ENCODE measurements at places on chromosomes 11 and 22.

- no peak for DNase-seq
Observed at GRCh38 chr11:6825231-6825744, 20.2 kb upstream of the OR10A5 start.

DNA sequence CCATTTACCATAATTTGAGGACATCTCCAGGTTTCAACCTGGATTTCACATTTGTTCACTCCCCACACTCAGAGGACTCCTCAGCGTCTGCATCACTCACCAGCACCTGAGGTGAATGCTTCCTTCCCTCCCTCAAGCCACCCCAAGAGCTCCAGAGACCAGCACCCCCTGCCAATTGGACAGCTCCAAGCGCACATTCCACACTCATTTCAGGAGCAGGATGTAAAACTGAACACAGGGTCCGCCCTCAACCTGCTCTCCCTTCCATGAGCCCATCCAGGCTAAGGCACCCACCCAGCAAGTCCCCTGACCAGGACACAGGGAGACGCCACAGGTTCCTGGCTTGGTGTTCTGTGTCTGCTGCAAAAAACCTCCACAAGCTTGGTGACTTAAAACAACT is 3.9 kb downstream of the SCGB1D1 start:
- no peak for DNase-seq

- DNase-seq: peak; percentile 52
Observed at GRCh38 chr11:128884703-128885338, 6.3 kb upstream of the KCNJ5 start.

GRCh38 chr11:20719821-20720220 is 50.4 kb downstream of the NELL1 start:
- DNase-seq: no peak

DNA sequence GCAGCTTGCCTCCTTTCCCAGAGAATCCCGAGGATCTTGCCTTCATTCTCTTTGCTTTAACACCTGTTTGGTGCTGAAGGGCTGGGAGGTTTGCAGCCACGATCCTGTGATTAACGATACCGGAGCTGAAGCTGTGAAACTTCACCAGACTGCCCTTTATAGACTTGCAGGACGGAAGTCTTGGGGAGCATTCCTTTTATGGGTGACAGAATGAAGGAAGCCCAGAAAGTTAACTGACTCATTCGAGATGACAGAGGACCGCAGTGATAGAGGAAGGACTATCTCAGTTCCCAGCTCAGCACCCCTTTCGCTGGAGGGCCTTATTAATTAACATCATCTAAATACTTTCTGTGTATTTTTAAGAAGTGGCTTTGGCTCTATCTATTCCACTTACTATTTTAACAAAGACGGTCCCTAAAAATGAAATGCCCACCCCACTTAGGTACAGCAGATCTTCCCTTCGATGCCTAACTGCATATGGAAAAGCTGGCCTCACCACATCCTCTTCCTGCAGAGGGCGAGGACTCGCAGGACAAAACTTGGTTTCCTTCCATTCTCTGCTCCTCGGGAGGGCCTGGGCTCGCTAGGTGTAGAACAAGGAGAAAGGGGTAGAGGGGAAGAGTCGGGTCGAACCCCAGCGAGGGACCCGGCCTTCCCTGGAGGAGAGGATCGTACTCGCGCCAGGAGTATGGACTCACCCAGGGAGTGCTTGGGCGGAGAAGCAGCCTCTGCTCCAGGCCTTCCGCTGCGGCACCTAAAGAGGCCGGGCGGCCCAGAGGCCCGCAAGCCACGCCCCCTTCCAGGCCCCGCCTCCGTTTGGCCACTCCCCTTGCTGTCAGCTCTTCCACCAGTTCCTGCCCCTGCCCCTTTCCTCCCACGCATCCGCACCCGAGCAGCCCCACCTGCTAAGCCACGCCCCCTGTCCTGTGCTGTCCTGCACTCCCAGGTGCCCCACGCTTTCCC is 30.7 kb upstream of the USP47 start:
- DNase-seq: no peak

GRCh38 chr11:118281284-118281683 is 17.2 kb upstream of the MPZL2 start:
- no peak for DNase-seq

- no peak for DNase-seq
Observed at GRCh38 chr22:36405221-36405661, 17.5 kb upstream of the MYH9 start.

DNA sequence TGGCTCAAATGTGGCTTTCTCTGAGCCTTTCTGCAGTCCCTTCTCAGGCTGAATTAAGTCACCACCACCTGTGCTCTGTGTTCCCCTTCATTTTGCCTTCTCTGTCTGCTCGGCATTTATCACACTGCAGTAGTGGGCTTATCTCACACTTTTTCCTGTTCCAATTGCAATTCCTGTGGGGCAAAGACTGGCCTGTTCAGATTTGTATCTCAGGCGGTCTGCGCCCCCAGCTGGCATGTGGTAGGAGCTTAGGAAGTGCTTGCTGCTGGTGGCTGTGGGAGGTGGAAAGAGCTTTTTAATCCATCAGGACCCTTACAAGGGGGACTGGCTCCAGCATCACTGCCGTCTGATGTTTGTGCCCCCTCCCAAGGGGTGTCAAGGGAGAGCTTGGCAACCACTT is 21.2 kb downstream of the BMAL1 start:
- no peak for DNase-seq

GRCh38 chr11:95483339-95483738 is 252.3 kb upstream of the SESN3 start:
- no peak for DNase-seq

- DNase-seq: no peak
Observed at GRCh38 chr22:38317995-38318715, 922 bp upstream of the CSNK1E start.

- DNase-seq: no peak
Observed at GRCh38 chr22:28600546-28601143, 79.0 kb downstream of the TTC28 start.

- no peak for DNase-seq
Observed at GRCh38 chr11:129021295-129021694, 78.6 kb upstream of the TP53AIP1 start.

GRCh38 chr22:30655532-30655931 is 12.1 kb downstream of the DUSP18 start:
- no peak for DNase-seq

DNA sequence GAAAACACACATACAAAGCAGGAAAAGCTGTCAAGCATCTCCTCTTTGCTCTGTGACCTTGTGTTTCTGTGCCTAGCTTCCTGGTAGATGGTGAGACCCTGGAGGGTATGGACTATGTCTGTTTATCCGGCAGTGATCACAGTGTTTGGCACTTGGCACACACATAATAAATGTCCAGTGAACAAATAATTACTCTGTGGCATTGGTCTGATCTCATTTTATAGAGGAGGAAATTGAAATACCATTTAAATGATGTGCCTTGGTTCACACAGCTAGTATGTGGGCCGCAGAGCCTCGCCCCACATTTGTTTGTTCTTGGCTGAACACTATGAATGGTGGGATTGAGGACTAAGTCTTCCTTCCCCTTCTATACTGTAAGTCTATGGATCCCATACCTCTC is 104.7 kb upstream of the SPON1 start:
- no peak for DNase-seq

GRCh38 chr11:21494946-21495345 is 697.9 kb upstream of the ANO5 start:
- DNase-seq: no peak

DNA sequence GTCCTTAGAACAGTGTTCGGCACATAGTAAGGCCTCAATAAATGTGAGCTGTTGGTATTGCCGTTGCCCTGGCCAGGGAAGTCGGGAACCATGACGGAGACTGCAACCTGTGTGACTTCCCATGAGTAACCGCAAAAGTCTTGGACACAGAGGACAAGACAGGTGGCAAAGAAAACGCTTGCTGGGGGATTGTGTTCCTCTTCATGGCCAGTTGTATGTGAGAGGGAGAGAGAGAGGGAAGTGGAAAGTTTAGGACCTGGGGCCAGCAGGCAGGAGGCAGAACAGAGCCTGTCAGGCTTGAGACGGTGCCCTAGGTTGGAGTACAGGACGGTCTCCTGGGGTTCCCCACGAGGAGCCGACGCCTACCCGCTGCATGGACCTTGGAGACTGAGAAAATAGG is 90.2 kb downstream of the CEP164 start:
- DNase-seq: no peak

DNA sequence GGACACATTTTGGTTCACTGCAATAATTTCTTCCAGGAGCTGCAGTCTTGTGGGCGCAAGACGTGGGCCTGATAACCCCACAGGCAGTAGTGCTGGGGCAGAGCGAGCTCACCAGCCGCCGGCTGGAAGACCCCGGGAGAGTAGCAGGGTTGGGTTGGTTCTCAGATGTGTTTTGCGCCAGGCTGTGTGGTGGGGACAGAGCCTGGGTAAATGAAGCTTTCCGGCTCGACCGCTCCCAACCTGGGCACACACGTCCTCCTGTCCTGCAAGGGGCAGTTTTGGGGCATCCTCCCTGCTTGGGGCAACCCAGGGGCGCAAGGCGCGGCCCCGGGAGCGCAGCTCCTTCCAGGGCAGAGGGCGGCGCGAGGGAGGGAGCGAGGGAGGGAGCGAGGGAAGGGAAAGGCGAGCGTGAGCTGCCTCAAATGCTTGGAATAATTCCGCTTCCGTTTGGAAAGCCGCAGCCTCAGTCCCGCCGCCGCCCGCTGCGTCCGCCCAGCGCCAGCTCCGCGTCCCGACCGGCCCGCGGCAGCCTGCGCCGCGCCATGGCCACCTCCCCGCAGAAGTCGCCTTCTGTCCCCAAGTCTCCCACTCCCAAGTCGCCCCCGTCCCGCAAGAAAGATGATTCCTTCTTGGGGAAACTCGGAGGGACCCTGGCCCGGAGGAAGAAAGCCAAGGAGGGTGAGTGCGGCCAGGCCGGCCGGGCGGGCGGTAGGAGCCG is at the start of gene PARVA:
TSS of gene PARVA (plus strand) at position 466 of the 718 bp plus-strand sequence. CDS start at position 543, 77 bp downstream.
- DNase-seq: no peak

GRCh38 chr22:36337365-36338130 is 50.2 kb downstream of the MYH9 start:
- DNase-seq: no peak

DNA sequence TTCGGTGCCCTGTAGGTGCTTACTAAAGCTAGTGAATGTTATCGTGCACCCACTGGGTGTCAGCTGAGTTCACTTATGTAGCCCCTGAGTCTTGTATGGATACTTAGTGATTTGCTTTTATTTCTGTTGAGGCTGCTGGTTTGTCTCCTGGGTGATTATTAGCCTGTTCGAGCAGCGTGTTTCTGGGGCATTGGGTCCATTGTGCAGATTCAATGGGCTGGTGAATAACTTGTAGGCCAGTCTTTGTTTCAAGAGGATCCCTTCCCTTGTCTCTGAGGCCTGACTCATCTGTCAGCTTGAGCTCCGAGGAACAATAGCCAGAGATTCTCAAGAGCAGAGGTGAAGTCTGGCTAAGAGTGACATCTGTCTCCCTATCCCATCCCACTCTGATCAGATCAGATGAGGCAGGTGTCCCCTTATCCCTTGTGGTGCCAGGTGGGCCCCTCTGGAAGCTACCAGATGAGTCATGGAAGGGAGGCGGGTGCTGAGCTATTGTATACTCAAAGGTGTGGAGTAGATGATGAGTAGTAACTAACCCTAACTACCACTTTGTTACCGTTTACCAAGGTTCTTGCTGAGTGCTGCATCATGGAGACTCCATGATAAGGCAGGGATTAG is 3.7 kb downstream of the MIAT start:
- DNase-seq: no peak

- no peak for DNase-seq
Observed at GRCh38 chr11:114942207-114942606, 263.9 kb downstream of the NXPE2 start.

GRCh38 chr11:70487160-70487559 is 88.8 kb downstream of the CTTN start:
- DNase-seq: no peak

GRCh38 chr22:35883031-35883620 is 145.5 kb downstream of the RBFOX2 start:
- DNase-seq: no peak

GRCh38 chr11:119709638-119710346 is 19.2 kb downstream of the NECTIN1 start:
- DNase-seq: no peak

DNA sequence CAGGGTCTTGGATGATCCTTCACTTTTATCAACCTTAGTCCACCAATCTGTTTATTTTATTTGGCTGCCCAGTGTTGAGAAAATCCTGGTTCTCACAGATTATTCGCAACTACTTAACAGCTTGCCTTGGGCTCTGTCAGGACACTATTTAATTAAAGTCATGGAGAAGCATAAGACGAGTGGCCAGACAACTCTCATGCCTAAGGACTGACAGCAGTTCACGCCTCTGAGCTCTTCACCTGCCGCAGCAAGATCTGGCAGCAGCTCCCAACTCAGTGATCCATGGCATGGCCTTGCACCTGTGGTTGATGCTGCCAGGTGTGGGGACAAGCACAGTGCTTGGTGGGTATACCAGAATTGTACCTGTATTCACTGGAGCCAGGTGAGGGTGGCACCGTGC is 37.8 kb downstream of the HIRA start:
- no peak for DNase-seq

- DNase-seq: no peak
Observed at GRCh38 chr11:73916435-73916834, 34.4 kb upstream of the DNAJB13 start.

DNA sequence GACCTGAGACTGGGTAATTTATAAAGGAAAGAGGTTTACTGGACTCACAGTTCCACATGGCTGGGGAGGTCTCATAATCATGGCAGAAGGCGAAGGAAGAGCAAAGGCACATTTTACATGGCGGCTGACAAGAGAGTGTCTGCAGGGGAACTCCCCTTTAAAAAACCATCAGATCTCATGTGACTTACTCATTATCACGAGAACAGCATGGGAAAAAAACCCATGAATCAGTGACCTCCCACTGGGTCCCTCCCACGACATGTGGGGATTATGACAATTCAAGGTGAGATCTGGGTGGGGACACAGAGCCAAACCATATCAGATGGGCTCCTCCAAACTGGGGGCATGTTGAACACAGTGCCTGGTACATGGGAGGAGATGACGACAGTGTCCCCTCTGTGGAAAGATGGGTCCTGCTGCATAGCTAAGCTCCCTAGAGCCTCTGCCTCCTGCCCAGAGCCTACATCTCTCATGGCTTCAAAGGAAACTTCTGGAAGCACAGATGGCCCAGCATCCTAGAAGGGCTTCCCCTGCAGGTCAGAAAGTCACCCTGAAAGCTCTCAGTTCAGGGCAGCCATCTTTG is 46.1 kb downstream of the MYEOV start:
- DNase-seq: peak; percentile 52

DNA sequence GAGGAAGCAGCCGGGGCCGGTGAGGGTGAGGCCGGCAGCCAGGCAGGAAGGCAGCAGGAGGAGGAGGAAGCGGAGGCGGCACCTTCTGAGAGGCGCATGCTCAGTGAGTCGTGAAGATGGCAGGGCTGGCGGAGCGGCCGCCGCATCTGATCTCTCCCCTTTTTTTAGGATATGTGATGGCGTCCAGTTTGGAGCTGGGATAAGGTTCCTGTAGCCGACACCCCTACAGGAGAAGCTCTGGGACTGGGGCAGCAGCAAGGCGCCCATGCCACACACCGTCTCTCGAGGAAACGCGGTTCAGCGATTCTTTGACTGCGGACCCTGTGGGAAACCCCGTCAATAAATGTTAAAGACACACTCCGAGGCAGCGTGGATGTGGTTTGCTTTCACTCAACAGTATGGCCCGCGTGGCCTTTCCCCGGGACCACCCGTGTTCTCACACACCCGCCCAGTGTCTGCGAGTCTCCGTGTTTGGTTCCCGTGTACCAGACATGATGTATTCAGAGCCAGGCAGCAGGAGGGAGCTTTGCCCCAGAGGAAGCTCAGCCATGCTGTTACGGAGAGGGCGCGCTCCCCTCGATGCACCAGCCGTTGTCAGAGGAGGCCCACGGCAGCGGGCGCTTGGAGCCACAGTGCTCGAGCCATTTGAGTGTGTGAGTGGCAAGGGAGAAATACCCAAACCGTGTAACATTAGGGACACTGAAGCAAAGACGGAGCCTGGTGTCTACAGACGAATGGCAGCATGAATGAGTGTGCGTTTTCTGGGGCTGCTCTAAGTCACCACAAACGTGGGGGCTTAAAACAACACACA is 27.7 kb upstream of the PARVB start:
- peak; percentile 75 for DNase-seq
